Heart right ventricle (tissue), 16 donors: ENCODE measurements at places on chromosomes 2 and 18.

GRCh38 chr2:26809876-26810577, 24.2 kb downstream of the CENPA start:
- no peak for DNase-seq

GRCh38 chr2:120599656-120600055, 136.0 kb upstream of the GLI2 start:
- no peak for DNase-seq

DNA sequence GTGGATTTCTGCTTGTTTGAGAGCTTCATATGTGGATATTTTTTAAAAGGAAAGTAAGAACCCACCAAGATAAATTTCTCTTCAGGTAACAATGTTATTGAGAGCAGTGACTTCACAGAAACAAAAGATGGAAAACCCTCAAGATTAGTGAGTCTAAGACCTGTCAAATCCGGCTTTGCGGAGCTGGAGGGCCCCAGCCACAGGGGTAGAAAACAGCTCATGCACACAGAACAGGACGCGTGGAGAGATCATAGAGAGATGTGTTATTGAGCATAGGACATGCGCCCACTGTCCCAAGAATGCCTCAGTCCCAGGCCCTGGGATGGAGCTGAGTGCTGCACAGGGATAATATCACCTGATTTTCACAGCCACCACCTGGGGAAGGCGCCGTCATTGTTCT, 21.3 kb downstream of the EDAR start:
- no peak for DNase-seq

GRCh38 chr2:29400930-29401653, 285.9 kb downstream of the CLIP4 start:
- no peak for DNase-seq

DNA sequence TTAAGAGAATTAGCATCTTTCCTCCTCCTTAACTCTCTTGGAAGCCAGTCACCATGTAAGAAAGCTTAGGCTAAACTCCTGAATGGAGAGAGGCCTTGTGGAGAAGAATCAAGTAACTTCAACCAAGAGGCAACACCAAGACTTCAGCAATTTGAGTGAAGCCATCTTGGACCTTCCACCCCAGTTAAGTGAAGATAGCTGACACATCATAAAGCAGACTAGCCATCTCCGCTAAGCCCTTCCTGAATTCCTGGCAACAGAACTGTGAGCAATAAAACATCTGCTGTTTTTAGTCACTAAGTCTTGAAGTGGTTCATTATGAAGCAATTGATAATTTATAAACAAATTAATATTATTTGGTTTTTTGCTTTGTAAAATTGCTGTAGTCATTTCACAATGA, 1.5 kb upstream of the ZNF397 start:
- DNase-seq, result no peak

- DNase-seq, result no peak
Observed at GRCh38 chr18:49400398-49401072, 59.9 kb downstream of the DYM start.

GRCh38 chr18:25661831-25662230, 309.9 kb upstream of the ZNF521 start:
- no peak for DNase-seq

GRCh38 chr18:21897811-21898210, 157.2 kb downstream of the MIB1 start:
- peak; percentile 47 for DNase-seq

GRCh38 chr2:151634736-151635467, 99.4 kb downstream of the NEB start:
- DNase-seq, result no peak

DNA sequence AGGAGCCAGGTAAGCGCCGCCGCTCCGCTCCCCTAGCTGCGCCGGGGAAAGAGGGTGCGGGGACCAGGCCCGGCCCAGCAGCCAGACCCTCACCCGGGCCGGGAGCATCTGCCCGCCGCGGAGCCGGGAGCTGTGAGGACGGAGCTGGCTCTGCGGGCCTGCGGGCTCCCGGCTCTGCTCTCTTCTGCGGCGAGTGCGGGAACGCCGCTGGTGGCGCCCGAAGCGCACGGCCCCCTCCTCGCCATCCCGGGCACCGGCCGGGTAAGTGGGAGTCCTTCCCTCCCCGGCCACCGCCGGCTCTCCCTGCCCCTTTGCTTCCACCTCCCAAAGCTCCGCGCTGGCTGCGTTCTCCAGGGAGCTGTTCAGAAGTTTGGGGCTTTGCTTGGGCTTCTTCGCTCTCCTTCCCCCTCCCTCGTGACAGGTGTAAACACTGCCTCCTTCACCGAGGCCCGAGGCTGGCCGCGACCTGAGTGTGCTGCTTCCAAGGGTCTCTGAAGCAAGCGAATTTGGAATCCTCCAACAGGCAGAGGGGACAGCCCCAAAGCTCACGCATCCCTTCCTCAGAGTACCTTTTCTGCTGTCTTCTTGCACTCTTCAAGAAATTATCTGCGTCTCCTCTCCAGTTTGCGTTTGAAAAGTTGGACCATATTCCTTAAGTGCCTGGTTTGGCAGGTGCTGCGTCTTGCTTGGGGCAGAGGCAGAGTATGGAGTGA, 632 bp downstream of the AFTPH start:
- peak; percentile 7 for DNase-seq

GRCh38 chr2:145739681-145740080, 1219.8 kb upstream of the ZEB2 start:
- DNase-seq, result no peak

GRCh38 chr18:33128581-33128980, 311.9 kb downstream of the CCDC178 start:
- DNase-seq, result no peak

- no peak for DNase-seq
Observed at GRCh38 chr18:11237484-11237883, 88.1 kb upstream of the PIEZO2 start.

- DNase-seq, result peak; percentile 70
Observed at GRCh38 chr18:56789004-56789888, 138.1 kb downstream of the WDR7 start.

GRCh38 chr2:9029721-9030120, 26.2 kb upstream of the MBOAT2 start:
- DNase-seq, result no peak

- DNase-seq, result no peak
Observed at GRCh38 chr2:20509301-20509769, 62.5 kb downstream of the RHOB start.

GRCh38 chr2:38602732-38603401, at the start of gene HNRNPLL:
Gene HNRNPLL (minus strand): TSS chr2:38602928. CDS start chr2:38602626, 302 bp downstream.
- peak; percentile 99 for DNase-seq

DNA sequence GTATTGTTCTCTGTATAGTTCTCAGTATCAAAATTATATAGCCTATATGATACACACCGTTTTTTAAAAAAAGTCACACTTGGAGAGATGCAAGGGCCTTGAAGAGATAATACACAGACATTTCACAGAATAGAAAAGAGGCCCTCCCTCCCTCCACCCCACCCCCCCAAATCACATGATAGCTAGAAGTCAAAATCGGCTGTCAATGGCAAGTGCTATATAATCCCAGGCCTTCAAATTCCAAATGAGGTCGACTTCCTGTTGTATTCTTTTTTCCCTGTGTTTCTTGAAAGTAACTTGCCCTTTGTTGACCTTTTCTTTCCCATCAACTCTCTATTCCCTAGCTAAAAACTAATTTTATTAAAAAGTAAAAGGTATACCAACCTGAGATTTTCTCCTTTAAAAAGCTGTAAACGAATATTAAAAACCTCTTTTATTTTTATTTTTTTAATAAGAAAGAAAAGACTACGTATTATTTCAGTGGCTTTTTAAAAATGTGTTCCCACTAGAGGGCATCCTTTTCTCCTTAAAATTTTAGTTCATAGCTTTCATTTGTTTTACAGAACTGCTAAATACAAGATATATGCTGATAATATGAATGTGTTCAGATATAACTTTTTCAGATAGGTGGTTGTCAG, 46.6 kb downstream of the KCMF1 start:
- DNase-seq, result no peak

GRCh38 chr2:144249035-144249637, 270.8 kb downstream of the ZEB2 start:
- DNase-seq, result no peak

- no peak for DNase-seq
Observed at GRCh38 chr2:216283038-216283900, 89.0 kb downstream of the MARCHF4 start.

DNA sequence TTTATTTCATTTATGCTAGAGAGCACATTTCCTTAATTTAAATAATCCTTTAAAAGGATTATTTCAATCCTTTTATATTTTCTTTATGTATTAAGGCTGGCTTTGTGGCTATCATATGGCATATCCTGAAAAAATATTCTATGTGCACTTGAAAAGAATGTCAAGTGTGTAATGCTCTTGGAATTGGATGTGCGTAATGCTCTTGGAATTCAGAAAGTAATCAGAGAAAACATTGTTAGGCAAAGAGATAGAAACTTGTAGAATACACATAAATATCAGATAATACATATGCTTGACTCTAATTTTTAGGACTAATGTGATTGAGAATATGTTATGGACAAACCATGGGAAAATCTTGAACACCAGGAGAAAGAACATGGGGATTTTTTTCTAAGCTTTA, 197.5 kb upstream of the COL3A1 start:
- DNase-seq, result no peak

GRCh38 chr2:150156876-150157275, 330.6 kb downstream of the RND3 start:
- no peak for DNase-seq

DNA sequence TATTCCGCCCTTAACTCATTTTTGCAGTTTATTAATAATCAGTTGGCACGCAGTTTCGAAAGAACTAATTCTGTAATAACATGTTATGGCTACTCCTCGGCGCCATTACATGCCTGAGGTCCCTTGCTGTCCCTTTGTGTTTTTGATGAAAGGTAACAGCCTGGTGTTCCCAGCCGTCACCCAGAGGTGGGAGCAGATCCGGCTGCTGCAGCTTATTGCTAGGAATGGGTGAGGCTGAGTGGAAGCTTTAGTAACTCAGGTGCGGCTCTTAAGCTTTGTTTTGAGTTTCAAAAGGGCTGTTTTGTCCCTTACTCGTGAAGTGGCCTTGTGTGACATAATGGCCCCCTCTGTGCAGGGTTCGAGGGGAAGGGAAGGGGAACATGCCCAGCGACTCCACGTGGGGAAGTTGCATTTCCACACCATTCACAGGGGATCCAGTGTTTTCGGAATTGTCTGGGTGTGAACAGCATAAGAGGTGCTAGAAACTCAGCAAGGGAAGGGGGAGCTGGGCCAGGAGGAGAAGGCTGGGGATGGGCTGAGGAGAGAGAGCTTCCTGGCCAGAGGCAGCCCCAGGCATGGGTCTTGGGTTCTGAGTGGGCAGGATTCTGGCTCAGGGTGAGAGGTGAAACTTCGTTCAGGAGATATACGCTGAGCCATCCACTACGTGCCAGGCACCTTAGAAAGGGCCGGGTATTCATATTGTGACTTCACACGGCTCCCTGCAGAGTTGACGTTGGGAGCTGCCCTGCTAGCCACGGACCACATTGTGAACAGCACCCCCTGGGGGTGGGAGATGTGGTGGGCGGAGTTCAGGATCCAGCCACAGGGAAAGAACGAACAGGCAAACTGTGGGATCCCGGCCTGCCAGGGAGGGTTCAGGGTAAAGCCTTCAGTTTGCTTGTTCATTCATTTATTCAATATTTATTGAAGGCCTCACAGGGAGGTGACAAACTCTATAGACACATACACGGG, 84.4 kb downstream of the TGOLN2 start:
- DNase-seq, result peak; percentile 62

GRCh38 chr2:220981926-220982325, 590.2 kb downstream of the EPHA4 start:
- no peak for DNase-seq

GRCh38 chr2:183089192-183089851, 10.8 kb downstream of the DUSP19 start:
- DNase-seq, result no peak
